ENCODE measurements at places on chromosomes 1 and 21.

GRCh38 chr1:59516881-59517280 is 220.0 kb downstream of the FGGY start:
- no peak for DNase-seq

- no peak for DNase-seq
Observed at GRCh38 chr1:82706741-82707140, 906.0 kb downstream of the ADGRL2 start.

DNA sequence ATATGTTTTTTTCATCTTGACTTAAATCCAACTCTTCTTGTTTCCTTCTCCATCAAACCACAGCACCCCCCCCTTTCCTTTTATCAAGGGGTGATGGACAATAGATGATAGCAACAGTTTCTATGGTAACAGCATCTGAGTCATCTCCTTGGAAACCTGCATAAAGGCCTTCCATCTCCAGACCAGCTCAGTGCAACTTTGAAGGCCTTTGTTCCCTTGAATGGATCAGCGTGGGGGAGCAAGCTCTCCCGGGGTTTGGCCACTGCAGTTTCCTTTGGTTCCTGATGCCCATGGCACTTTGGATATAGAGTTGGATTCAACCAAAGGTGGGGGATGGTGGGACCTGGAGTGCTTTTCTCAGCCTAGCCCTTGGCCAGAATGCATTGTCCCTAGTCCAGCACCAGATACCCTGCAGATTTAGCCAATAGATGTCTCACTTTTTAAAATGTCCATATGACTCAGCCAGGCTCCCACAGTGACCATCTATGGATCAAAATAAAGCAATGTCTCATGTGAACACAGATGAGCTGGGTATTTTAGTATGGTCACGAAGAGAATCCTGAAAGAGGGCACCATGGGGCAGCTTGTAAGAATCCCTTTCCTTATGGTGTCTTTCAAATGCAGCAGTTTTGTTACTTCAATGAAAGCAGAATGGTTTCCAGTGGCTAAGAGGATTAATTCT is 127.7 kb downstream of the SPATA46 start:
- no peak for DNase-seq

GRCh38 chr1:43506233-43506632 is 24.4 kb upstream of the PTPRF start:
- DNase-seq = no peak

DNA sequence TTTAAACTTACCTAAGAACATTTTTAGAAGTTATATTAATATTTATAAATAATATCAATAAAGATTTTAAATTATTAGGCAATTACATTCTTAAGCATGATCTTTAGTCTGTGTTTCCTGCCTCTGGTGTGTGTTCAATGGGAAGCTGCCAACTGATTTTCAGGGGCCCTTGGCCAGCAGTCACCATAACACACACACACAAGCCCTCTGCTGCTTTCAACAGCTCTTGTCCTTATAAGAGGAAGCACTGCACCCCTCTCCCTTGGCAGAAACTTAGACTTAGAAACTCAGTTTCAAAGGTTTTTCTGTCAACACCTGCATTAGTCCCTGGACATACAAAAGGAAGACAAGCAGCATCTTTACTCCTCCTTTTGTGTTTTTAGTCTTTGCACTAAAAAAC is 81.4 kb downstream of the VAV3 start:
- DNase-seq = no peak

DNA sequence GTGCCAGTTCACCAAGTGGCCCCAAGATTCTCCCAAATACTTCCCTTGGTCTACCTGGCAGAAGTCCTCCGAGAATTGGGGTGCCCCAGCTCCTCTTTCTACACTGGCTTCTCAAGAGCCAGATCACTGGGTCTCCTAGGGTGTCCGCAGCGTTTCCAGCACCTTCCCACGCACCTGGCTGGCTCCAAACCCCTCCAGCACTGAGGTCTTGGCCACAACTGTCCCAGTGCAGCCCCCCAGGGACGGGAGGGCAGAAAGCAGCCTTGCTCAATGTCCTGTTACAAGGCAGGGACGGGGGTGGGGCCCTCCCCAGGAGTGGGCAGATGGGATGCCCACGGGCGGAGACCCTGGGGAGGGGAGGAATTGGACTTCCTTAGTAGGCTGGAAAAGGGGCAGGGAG is 1.1 kb downstream of the ECE1 start:
- no peak for DNase-seq

GRCh38 chr1:53321366-53321765 is 6.5 kb downstream of the LRP8 start:
- DNase-seq = no peak

DNA sequence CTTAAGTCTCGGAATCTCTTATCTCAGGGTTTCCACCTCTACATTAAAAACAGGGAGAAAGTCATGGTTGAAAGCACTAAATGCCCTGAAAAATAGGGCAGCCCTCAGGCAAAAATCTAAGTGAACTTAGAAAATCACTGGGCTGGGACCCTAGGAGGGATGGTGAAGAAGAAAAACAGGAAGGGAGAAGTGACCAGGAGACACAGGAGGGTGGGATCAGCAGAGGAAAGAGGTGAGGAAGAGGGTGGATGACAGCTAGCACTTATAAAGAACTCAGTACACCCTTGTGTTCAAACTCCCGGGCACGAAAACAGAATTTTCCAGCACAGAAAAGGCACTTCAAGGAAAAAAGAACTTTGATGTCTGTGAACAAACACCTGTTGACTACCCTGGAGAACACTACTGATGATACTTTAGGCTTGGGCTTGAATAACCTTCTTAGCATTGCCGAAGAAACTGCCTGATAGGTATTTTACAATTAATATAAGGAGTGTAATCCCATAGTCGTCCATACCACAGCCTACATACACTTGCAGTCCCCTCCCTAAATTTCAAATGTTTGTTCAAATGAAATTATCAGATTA is 2.0 kb downstream of the CHML start:
- no peak for DNase-seq

GRCh38 chr1:179867493-179868330 is 9.9 kb downstream of the TOR1AIP2 start:
- no peak for DNase-seq

- no peak for DNase-seq
Observed at GRCh38 chr1:34896612-34897011, 32.8 kb downstream of the DLGAP3 start.

- DNase-seq = no peak
Observed at GRCh38 chr1:110588991-110589390, 17.2 kb downstream of the KCNA2 start.
